ENCODE measurements at places on chromosomes 3 and 15.

GRCh38 chr15:34182942-34183341 lies 27.0 kb downstream of the KATNBL1 start:
- no peak for DNase-seq

DNA sequence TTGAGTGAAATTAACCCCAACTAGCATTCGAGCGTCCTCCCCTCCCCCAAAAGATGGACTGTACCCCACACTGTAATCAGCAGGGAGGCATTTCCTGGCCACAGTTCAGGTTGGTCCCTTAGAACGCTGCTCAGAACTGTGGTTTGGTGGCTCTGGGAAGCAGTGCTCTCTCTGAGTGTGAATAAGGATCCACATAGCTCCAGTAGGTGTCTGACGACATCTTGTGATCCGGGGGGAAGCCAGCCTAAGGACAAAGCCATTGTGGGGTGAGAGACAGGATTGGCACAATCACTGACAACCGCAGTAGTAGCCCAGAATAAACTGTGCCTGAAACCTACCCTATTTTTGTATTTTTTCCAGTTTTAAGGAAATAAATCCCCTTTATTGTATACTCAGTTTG lies 125.3 kb downstream of the IGF1R start:
- DNase-seq = no peak

GRCh38 chr3:69186575-69187093 lies 64.2 kb upstream of the LMOD3 start:
- DNase-seq = no peak

- peak; percentile 17 for DNase-seq
Observed at GRCh38 chr15:60932051-60932915, 296.8 kb downstream of the RORA start.

GRCh38 chr3:69248436-69248835 lies 126.0 kb upstream of the LMOD3 start:
- no peak for DNase-seq

- DNase-seq = no peak
Observed at GRCh38 chr3:163218336-163218735, 1721.7 kb downstream of the OTOL1 start.

DNA sequence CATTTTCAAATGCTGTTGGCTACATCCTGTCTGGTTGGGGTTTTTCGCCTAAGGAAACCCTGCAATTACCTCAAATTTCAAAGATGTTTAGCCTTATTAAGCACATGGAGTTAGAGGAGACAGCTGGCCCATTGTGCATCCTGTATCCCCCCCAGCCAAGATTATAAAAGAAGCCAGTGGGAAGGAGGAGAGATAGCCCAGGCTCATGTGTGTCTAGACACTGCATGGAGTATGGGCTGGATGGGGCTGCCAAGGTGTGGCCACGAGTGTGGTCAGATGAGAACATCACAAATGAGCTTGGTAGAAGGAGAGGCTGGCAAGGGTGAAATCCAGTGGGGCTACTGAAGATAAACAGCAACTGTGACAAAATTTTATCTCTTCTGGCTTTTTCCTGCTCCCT lies 270.0 kb upstream of the TBC1D5 start:
- DNase-seq = no peak

GRCh38 chr3:148042663-148043445 lies 633.7 kb downstream of the ZIC1 start:
- DNase-seq = peak; percentile 46

DNA sequence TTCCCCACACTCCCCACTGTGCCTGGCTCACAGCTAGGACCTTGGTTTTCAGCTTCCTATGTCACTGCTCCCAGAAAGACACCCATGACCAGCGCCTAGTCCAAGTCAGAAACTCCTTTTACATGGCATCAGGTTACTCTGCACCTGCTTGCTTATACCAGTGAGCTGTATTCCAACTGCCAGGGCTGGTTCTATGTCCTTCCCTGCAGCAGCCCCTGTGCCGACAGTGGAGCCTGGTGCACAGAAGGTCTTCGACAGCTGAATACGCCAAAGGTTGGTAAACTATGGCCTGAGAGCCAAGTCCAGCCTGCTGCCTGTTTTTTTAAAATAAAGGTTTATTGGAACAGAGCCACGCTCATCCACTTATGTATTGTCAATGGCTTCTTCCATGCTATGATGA lies 102.5 kb downstream of the IQSEC1 start:
- no peak for DNase-seq

DNA sequence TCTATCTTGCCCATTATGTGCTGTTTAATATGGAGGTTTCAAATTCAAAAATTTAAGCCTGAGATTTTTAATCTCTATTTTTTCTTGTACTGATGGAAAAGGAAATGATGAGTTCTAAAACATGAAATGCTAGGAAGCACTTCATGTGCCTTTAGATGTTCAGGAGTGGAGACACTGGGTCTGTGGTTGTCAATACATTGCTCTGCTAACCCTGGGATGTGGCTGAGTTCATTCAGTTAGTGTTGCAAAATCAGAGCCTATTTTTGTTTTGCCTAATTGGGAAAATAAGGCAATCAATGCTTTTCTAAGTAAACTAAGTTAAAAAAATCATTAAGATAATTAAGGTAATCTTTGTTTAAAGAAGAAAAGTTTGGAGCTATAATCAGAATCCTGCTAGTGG lies 83.1 kb downstream of the DIPK2A start:
- DNase-seq = no peak

DNA sequence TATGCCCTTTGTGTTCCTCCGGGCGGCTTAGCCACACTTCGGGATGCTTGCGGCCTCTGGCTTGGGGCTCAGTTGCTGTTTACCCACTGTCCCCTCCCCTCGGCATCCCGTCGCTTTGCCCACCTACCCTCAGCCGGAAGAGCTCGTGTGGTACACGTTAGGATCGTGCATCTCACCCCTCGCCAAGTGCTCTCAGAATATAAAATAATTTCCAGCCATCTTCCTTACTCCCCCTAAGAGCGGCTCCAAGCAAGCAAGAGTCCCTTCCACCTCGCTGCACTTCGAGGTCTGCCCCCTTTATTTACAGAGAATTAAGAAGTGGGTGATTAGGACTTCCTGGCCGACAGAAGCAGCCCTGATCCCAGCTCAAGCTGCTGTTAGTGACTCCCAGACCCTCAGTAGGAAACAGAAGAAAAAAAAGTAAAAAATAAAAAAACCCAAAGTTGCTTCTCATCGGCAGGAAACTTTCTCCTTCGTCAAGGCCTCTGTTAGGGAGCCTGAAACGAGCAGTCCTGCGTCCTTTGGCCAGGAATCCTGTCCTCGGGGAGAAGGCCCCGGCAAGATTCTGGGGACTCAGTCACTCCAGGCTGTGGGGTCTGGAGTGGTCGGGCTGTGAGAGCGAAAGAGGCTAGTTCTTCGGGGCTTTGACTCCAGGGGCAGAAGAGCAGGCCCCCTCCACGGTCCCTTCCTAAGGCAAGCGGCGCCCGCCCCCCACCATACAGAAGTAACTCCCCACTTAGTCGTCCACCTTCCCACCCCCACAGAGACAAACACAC lies 3.0 kb downstream of the MEIS2 start:
- peak; percentile 45 for DNase-seq

- peak; percentile 56 for DNase-seq
Observed at GRCh38 chr15:51024735-51025453, 69.8 kb downstream of the TNFAIP8L3 start.

DNA sequence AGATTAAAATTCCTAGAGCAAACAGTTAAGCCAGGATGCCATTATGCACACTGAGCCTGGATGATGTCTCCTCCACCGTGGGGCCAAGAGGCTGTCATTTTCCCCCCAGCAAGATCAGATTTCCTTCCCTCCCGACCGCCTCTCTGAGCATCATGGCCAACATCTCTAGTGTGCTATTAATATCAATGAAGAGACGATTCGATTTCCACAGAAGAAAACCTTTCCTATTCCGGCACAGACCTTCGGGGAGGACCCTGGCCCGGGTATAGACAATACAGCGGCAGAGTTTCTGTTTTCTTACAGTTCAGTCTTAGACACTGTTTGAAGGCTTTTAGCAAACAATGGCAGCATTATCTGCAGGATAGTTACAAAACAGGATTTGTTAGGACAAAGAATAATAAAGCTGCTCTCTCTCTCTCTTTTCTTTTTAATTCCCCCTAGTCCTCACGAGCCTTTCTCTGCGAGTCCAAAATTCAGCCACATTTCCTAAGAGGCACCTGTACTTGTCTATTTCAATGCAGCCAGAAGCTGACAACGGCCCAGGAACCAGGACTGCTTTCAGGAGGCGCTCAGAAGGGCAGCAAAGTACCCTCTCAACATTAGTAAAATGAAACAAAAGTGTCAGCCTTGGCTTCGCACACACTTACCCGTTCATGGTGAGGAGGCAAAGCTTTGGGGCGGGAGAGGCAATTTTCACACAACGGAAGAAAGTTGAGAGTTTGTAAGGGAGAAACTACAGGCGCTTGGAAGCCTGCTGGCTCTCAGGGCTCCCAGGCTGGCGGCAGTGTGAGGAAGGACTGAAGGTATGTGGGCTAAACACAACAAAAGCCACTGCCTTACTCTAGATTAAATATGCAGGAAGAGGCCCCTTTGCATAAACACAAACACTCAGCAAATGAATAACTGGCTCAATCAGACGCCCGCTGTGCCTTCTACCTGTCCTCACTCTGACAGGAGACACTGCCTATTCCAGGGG lies 278.0 kb downstream of the FOXP1 start:
- DNase-seq = no peak

GRCh38 chr15:92449476-92449875 lies 55.8 kb downstream of the ST8SIA2 start:
- DNase-seq = no peak

DNA sequence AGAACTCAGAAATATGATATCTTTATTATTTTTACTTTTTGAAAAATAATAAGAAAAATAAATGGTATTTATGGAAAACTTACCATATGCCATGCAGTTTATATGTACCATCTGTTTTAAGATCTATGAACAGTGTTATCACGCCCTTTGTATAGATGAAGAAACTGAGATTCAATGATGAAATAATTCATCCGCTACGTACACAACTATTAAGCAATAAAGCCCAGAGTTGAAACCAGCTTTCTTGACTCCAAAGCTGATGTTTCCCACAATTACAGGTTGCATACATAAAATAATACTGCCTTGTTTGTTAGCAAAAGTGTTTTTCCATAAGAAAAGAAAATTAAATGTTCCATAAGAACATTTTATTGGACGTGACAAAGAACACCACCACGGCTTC lies 67.2 kb upstream of the BCL6 start:
- DNase-seq = no peak

GRCh38 chr3:117439812-117440211 lies 730.2 kb downstream of the TUSC7 start:
- DNase-seq = no peak

DNA sequence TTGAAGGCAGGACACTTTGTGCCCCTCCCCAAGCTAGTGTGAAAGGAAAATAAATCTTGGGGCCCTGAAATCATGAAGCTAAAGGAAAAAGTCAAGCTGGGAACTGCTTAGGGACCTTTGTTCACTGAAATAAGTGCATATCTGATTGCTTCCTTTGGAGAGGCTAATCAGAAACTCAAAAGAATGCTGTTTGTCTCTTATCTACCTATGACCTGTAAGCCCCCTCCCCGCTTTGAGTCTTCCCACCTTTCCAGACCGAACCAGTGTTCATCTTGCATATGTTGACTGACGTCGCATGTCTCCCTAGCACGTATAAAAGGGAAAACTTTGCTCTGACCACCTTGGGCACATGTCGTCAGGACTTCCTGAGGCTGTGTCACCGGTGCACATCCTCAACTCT lies 53.1 kb downstream of the SLC30A4 start:
- DNase-seq = no peak
